Stimulated activated CD4-positive, alpha-beta T cell treated with anti-CD3 and anti-CD28 coated beads, Interleukin-15, amount 100 ng/mL, for 1 hour (primary cell): ENCODE measurements at places on chromosomes 2 and 18.

DNA sequence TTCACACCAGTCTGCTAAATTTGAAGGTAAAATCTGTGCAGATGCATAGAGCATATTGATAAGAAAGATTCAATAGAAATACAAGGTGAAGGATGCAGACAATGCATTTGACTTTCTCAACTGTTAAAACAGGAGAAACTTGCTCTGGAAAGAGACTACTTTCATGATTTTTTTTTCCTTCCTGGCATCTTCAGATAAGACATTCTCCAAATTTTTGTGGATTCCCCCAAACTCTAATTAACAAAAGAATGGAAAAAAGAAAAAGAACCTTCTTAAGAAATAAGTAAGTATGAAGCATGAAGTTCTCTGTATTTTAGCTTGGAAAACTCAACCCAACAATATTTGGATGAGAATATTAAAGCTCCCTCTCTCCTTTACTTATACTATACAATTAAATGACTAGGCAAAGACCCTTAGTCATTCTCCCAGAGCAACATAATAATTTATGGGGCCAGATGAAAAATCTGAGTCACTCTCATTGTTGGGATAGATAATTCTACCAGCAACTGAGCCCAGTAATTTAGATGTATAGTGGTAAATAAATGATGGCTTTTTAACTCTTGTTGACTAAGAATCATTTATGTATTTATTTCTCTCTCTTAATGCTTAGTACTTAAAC is 298.7 kb upstream of the COL3A1 start:
- no peak for DNase-seq

- DNase-seq = no peak
Measured at GRCh38 chr2:573025-573424, 104.2 kb downstream of the TMEM18 start.

DNA sequence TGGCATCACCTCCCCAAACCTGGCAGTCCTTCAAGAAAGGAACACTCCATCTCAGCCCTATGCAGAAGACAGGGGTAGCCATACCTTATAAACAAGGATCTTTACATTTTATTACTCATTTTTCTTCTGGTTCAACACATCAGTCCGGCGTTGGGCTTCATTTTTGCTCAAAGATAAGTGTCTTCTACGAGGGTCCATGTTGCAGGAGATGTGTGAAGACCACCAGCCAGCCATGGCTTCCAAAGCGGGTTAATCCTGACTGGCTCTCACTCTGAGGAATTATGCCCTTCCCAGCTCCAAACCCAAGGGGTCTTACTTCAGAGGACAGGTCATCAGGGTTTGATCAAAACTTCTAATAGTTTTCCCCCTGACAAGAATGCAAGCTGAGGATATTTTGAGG is 23.9 kb upstream of the GNAL start:
- DNase-seq = no peak

- no peak for DNase-seq
Measured at GRCh38 chr2:120915670-120916069, 180.0 kb downstream of the GLI2 start.

DNA sequence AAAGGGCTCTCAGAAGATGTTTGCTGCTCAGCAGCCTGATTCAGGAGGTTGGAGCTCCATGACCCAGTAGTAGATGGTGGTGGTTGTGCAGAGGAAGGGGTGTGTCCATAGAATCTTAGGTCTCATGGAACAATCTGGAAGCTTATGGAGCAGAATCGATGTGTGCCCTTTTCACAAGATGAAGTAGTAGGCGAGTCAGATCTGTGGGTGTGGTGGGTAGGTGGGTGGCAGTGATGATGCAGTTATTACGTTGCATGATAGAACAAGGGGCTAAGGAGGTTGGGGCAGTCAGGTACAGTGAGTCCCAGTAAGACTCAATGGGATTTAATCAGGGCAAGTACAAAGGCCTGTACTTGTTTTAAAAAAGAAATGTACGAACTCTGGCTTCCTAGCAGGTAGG is 9.1 kb downstream of the TET3 start:
- no peak for DNase-seq

DNA sequence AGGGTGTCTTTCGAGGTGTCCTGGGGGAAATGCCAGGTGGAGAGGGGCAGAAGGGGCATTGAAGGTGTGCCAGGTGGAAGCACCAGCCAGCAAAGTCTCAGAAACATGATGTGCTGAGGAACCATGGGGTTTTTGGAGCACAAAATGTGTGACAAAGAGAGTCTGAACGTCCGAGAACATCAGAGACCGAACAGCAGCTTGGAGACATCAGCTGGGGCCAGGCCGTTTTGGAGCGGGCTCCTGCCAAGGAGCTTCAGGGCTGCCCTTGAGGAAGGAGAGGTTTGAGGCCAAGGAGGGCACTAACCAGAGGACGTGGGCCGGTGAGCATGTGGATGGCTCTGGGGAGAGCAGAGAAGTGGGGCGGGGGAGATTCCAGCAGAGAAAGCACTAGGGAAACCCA is 5.3 kb upstream of the MBP start:
- DNase-seq = no peak

GRCh38 chr2:429575-430254 is 141.8 kb upstream of the ALKAL2 start:
- no peak for DNase-seq

DNA sequence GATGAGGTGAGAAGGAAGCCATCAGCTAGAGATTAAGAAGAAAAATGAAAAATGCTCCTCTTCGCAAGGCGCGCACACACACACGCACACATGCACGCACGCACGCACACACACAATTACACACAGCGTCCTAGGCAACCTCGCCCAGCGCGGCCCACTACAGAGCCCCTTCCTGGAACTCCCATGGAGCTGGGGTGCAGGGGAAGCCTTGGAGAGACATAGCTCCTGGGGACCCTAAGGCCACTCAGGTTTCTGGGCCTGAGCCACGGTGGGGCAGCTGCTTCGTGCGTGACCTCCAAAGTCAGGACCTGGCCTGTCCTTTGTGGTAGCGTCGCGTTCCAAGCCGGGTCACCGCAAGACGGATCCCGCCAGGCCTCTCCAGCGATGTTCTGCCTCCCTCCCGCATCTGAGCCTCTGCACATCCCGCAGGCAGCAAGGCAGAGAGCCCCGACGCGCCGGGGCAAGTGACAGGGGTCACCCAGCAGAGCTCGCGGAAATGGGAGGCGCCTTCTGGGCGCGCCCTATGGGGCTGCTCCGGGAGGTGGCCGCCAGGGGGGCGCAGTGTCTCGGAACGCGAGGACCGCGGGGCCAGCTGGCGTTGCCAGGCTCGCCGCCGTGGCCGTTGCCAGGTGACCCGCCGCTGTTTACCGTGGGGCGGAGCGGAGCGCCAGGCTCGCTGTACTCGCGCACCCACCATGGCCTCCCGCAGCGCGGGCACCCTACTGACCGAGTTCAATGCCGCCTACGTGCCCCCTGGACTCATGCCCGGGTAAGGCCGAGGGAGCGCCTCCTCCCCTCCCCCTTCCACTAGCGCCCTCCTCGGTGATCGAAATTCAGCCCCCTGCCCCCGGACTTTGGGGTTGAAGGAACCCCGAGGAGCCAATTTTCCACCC is 79.0 kb downstream of the CIB4 start:
- no peak for DNase-seq

- no peak for DNase-seq
Measured at GRCh38 chr18:61882296-61883004, 10.4 kb downstream of the RNF152 start.

GRCh38 chr2:234289834-234290590 is 206.9 kb downstream of the ARL4C start:
- DNase-seq = no peak
